ENCODE measurements at places on chromosomes 7 and 10. TPM values are rescaled to one million over a fixed set of nuclear protein-coding genes. Genes with fewer than 3 reads are reported as not detected.

CYP2C19 gene
- not detected for total RNA-seq

DNA sequence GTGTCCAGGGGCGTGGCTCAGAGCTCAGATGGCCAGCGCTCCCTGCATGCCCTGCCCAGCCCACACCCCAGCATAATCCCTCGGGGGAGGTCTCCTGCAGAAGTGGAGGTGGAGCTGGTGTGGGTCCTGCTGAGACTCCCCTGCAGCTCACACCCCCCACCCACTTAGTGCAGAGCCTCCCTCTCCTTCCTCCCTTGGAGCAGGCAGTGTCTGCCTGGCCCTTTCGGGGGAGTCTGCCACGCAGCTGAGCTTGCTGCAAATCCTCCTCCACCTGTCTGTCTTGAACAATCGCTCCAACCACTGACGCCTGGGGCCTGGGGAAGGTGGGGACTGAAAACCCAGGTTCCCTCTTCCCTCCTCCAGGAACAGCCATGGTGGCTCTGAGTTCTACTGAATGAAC is 219.7 kb upstream of the PPP2R2D start:
- no peak for DNase-seq

- no peak for DNase-seq
These were observed 31.2 kb downstream of the BTBD16 start for GRCh38 chr10:122302315-122302714.

- peak; percentile 60 for DNase-seq
These were observed 84.6 kb downstream of the CACNB2 start for GRCh38 chr10:18224626-18225445.

DNA sequence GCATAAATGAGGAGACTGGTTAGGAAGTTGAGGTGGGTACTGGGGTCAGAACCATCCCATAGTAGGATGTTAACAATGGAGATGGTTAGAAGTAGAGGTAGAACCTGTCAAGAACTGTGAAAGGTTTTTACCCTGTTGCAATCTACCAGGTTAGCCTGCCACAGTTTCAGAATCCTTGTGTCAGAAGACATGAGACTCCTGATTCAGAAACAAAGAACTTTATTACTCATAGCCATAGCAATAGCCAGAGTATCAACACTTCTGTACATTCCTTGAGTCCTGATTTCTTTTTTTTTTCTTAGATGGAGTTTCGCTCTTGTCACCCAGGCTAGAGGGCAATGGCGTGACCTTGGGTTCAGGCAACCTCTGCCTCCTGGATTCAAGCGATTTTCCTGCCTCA is 200.9 kb downstream of the GRM3 start:
- no peak for DNase-seq

- DNase-seq, result peak; percentile 37
These were observed 70.2 kb downstream of the UBE2H start for GRCh38 chr7:129882531-129882930.

Measured in fibroblast of the aortic adventitia (primary cell).